ENCODE measurements at places on chromosomes 6 and 20. TPM values are rescaled to one million over a fixed set of nuclear protein-coding genes. Genes with fewer than 3 reads are reported as not detected.

DNA sequence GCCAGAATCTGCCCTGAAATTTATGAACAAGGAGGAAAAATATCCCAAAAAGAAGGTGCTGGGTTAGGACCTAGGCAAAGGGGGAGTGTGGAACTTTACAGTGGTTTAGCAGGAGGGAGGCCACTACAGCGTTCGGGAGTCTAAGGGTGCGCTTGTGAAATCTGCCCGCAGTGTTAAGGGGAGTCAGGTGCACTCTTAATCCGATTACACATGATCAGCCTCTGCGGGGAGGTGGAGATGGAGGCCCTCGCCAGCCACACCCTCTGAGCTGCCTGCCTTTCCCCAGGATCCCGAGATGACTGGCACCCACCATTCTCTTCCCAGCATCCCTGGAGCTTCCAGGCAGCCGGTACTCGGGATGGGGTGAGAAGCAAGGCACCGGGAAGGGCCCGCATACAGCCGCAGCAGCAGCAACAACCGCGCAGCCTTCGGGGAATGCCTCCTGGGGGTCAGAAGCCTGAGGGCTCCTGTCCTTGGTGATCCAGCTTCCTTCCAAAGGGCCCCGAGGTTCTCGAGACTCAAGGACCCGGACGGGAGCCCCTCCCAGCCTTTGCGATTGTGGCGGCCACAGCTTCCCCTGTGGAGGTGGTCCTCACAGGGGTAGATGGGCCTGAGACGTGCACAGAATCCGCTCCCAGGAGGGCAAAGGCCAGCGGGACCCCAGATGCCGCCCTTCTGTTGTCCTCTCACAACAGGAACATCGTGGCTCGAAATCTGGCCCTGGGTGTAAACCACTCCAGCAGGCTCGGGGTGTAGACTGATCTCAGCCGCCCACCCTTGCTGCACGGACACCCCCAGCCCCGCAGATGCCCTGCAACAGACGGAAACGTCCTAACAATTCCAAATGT lies 57.3 kb upstream of the CST7 start:
- no peaks in the 10 kb centered on the region for H3K27me3 ChIP-seq
- no peak overlapping the region for H3K4me3 ChIP-seq
- no peaks in the 10 kb centered on the region for H3K4me1 ChIP-seq
- no peak overlapping the region for H3K27ac ChIP-seq
- no peak for DNase-seq

DNA sequence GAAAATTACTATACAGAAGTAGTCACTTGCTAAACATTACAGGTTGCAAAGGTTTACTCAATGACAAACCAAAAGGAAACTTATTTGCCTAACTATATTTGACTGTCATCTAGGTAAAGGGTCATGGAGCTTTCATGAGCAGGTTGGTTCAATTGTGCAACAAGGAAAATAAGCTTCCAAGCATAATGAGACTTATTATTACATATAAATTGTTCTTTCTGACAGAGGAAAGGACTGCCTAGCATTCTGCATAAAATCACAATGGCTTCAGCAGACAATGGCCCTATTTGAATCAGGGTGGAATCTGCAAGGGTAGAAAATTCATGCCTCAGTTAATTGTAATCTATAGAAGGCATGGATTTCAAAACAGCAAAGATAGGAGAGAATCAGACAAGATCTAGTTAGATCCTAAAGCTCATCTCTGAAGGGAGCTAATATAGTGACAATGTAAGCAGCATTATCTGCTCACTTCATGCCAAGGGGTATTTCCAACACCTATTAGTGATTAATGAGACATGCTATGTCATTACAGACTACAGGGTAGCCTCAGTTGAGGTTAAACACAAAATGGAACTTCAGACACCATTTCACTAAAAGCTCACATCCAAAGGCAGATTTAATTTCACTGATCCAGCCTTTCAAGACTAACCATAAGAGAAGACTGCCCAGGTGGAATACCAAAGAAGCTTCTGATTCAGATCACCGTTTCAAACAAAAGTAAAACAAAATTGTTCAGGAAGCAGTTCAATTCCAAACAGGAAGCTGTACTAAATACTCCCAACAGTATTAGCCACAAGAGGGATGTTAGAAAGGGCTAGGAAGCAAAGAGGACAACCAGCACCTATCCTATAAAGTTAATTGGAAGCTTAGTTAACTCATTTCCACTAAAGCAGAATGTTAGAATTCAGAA lies 8.5 kb downstream of the STAU1 start:
- H3K4me3 ChIP-seq: no peak overlapping the region
- no peaks in the 10 kb centered on the region for H3K4me1 ChIP-seq
- H3K36me3 ChIP-seq: peaks cover 10% of the 10 kb centered on the region
- no peak overlapping the region for H3K27ac ChIP-seq
- no peaks in the 10 kb centered on the region for H3K27me3 ChIP-seq

GRCh38 chr6:36141961-36142360 lies 11.6 kb downstream of the MAPK13 start:
- H3K27me3 ChIP-seq: no peaks in the 10 kb centered on the region
- H3K36me3 ChIP-seq: no peaks in the 10 kb centered on the region
- H3K4me1 ChIP-seq: no peaks in the 10 kb centered on the region
- H3K27ac ChIP-seq: no peak overlapping the region

- H3K4me3 ChIP-seq: no peak overlapping the region
- H3K36me3 ChIP-seq: no peaks in the 10 kb centered on the region
- H3K27ac ChIP-seq: no peak overlapping the region
- no peaks in the 10 kb centered on the region for H3K4me1 ChIP-seq
These were observed 167.6 kb downstream of the PLCB4 start for GRCh38 chr20:9236458-9236857.

GRCh38 chr6:15023448-15023847 lies 222.4 kb upstream of the JARID2 start:
- no peak for DNase-seq
- H3K27ac ChIP-seq: no peak overlapping the region
- H3K27me3 ChIP-seq: no peaks in the 10 kb centered on the region
- no peak overlapping the region for H3K4me3 ChIP-seq
- H3K36me3 ChIP-seq: no peaks in the 10 kb centered on the region

- H3K4me3 ChIP-seq: no peak overlapping the region
- no peaks in the 10 kb centered on the region for H3K27me3 ChIP-seq
- DNase-seq: no peak
- H3K4me1 ChIP-seq: no peaks in the 10 kb centered on the region
- no peak overlapping the region for H3K27ac ChIP-seq
- H3K36me3 ChIP-seq: no peaks in the 10 kb centered on the region
These were observed 261.4 kb upstream of the IRAK1BP1 start for GRCh38 chr6:78605909-78606446.

DNA sequence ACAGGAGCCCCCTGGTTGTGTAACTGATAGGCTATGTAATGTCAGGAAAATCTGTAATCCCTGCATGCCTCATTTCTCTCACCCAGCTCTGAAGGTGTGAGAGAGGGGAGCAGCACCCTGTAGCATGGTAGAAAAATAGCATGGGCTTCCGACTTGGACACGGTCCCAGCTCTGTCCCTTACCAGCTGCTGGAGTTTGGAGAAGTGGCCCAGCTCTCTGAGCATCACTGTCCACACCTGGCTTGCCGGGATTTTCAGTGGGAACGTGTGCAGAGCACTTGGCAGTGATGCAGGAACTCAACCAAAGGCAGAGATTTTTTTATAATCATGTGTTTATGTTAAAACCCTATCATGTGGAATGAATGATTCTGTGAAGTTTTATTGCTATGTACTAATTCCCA lies 34.6 kb downstream of the STK35 start:
- DNase-seq: no peak
- no peak overlapping the region for H3K4me3 ChIP-seq
- H3K27me3 ChIP-seq: no peaks in the 10 kb centered on the region
- no peaks in the 10 kb centered on the region for H3K36me3 ChIP-seq
- no peak overlapping the region for H3K27ac ChIP-seq

GRCh38 chr6:160041608-160042007 lies 72.7 kb downstream of the IGF2R start:
- no peak overlapping the region for H3K4me3 ChIP-seq
- H3K36me3 ChIP-seq: peaks cover 69% of the 10 kb centered on the region
- DNase-seq: peak; percentile 44
- no peak overlapping the region for H3K27ac ChIP-seq
- H3K27me3 ChIP-seq: no peaks in the 10 kb centered on the region

DNA sequence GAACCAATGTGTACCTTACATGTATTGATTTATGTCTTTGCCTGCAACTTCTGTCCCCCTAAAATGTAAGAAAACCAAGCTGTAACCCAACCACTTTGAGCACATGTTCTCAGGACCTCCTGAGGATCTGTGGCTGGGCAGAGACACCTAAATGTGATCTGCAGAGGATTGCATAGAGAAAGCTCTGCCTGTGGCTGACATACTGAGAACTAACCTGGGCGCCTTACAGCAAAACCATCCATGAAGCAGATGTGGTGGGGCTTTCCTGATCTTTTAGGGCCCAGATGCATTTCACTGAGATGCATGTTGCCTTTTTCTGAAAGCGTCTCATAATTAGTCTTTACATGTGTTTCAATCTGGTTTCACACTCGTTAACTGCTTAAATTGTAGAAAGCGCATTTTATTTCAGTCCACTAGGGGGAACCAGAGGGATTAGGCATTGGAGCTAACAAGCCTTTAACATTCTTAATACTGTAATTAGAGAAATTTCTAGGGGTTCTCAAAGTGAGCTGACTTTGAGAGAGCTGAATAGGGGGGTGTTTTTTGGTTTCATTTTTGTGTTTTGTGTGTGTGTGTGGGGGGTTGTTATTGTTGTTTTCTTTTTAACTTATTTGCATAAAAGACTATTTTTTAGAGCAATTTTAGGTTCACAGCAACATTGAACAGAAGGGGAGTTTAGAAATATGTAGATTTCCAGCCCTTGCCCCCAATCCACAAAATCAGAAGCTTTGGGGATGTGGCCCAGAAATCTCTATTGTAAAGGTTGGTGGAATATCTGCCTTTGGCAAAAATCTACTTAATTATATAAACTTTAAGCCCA lies 50.9 kb upstream of the FAM184A start:
- no peak overlapping the region for H3K27ac ChIP-seq
- H3K4me1 ChIP-seq: no peaks in the 10 kb centered on the region
- H3K36me3 ChIP-seq: no peaks in the 10 kb centered on the region
- no peak overlapping the region for H3K4me3 ChIP-seq
- DNase-seq: no peak
- no peaks in the 10 kb centered on the region for H3K27me3 ChIP-seq

The RUNX2 gene
- 7.3 TPM for total RNA-seq

The ASIP gene
- total RNA-seq: 3.3 TPM

The FILIP1 gene
- 16.3 TPM for total RNA-seq

The IBTK gene
- 26.9 TPM for total RNA-seq
